ENCODE measurements at places on chromosomes 1 and 21. TPM values are rescaled to one million over a fixed set of nuclear protein-coding genes. Genes with fewer than 3 reads are reported as not detected.

DNA sequence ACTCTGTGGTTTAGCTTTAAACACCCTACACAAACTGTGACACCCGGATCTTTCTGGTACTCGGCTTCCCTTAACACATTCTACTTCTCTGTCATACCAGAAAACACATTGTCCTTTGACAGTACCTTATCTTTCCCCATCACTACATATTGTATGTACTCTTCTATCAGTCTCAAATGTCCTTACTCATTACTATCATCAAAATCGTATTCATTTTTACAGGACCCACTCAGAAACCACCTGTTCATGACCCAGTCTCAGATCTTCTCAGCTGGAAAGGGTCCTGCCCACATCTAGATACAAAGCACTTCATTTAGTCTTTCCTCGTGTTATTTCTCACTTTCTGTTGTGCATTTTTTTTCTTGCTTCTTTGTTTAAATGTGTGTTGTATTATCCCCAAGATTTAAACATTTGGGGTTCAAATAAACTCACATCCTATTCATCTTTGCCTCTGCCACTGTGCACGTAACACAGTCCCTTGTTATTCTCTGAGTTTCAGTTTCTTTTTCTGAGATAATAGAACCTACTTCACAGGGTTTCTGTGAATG lies 27.7 kb downstream of the CD34 start:
- DNase-seq = no peak

GRCh38 chr21:15063814-15064575 lies 805 bp downstream of the NRIP1 start:
- DNase-seq = peak; percentile 51

DNA sequence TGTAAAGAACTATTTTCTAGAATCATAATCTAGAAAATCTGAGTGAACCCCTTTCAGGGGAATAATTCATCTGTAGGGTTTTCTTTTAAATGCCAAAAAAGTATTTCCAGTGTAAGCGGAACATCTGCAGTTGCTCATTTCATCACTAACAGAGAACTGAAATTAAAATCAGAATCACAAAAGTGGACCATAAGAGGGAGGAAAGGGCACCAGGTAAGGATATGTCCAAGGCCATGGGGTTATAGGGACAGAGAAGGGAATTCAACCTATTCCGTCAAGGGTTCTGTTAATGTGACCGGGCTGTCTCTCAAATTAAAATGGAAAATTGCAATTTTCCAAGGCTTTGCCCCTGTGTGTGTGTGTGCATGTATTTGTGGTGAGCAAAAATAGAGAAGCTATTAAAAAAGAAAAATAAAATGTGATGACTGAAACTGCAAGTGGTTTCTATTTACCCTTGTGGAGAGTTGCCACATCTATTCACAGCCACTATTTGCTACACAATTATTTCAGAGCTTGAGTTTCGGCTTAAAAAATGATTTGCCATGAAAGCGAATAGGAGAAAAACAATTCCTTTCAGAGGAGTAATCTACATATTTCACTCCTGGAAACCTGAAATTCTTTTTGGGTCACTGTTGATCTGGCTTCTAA lies 53.1 kb downstream of the APP start:
- DNase-seq = no peak

DNA sequence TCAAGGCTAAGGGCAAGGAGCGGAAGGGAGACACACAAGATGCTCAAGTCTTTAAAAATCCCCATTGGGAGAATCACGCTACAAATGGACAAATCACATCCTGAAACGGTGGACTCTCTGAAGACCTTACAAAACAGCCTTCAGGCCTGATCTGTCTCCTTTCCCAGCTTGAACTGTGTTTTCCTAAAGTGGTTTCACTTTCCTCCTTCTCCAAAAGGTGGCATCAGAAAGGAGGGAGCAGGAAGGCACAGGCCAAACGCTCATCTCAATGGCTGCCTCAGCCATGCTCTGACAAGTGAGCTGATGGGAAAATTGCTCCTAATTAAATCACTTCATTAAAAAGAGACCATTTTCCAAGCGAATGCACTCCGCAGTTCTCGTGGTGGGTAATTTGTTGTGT lies 47.7 kb downstream of the UTP25 start:
- DNase-seq = peak; percentile 25

- DNase-seq = no peak
Measured at GRCh38 chr1:18907917-18908845, 5.8 kb upstream of the ALDH4A1 start.

- DNase-seq = no peak
Measured at GRCh38 chr1:59592924-59593323, 221.8 kb upstream of the HOOK1 start.

DNA sequence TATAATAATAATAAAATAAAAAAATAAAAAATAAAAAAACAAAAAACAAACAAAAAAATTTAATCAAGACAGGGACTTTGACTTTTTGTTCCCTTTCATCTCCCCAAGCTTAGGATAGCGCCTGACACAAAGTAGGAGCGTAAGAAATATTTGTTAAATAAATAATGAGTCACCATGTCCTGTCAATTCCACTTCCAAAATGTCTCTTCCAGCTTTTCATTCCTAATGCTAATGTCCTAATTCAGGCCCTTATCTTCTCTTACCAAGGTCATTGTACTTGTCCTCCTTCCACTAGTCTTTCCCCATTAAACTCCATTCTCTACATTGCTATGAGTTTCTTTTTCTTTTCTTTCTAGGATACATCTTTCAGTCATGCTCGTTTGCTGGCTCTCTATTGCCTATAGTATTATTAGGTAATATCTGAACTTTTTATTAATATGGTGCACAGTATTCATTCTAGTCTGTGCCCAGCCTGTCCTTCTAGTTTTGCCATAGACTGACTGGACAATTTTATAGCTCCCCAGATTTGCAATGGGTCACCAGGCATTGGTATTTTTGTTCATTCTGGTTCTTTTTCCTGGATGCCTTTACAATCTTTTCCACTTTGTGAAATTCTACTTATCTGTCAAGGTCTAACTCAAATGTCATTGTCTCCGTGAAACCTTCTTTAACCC lies 11.4 kb downstream of the NEXN start:
- no peak for DNase-seq

DNA sequence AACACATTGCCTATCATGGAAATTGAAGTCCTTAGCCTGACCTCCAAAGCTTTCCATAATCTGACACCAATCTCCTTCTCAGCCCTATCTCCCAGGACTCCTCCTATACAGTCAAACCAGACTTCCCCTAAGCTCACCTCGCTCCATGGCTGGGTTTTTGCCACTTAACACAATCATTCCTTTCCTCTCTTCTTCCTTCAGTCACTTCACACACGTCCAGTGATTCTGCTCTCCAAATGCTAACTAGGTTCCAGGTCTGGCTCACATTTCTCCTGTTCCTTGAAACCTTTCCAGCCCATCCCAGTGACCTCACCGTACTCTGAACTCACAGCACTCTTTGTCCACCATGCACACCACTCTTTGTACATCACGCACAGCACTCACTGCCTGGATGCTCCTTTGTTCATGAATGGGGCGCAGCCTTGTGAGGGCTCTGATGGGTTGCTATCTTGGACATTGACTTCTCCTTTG lies 98.4 kb downstream of the GLUL start:
- no peak for DNase-seq

DNA sequence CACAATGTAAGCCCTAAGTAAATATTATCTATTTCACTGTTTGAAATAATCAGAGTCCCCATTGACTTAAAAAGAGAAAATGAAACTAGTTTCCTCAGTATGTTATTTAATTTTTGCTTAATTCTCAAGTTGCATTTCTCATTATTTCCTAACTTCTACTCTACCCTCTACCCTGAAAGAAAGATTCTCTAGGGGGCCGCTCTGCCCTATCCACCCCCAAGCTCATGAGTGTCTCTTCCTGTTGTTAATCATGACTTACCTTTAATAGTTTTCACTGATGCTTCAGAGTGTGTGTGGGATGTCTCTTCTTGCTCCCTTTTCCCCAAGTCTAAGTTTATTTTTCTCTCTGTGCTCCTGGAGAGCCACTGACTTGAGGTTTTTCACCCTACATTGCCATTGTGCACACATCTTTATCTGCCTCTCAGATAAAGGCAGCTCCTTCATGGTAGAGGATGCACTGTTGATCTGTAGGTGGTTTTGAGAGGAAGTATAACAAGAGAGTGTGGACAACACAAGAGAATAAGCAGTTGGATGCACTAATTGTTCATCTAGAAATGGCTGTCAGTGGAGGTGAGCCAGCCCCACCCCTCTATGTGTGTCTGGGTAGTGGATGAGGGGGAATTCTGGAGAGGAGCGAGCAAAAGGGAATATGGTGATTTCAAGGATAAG lies 261.7 kb downstream of the CHRM3 start:
- DNase-seq = no peak

DNA sequence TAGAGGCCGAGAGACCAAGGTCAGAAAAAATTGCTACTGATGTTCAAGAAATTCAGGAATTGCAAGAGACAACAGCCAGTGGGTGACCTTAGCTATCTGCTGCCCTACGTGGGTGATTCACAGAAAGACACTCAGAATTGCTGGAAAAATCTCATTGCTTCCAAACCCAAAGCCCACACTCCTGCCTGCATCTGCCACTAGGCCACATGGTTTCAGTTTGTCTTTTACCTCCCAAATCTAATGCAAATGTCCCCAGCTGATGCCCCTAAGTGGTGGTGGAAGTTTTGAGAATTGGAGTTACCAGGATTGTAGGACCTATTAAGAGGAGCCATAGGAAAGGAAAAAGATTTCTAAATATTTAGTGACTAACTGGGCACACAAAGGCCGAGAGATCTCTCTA lies 341.5 kb upstream of the CHRM3 start:
- no peak for DNase-seq

DNA sequence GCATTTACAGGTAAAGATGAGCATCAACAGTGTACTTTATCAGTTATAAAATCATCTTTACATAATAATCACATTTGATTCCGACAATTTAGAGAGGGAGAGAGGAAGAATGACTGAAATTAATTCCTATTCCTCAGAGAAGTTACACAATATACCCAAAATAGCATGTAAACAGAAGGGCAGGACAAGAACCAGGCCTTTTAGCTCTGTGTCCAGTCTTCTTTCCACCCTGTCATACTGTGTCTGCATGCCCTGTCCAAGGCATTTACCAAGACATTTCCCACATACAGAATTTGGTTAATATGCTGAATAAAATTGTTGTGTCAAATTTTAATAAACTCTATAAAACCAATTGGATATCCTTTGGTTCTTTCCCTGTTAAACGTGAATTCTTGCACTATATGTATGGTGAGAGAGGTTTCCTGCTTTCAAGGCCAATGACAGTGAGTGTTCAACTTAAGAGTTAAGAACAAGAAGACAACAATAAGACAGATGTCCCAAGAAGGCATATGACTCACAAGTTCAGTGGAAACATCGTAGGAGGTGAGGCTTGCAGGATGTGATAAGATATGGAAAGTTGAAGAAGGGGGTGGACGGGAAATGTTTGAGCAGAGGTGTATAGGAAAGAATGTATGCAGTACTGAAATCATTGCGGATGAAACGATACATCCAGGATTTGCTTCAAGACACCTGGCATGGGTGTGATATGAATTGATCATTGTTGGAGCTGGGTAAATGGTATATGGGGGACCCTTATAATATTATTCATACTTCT lies 20.8 kb downstream of the LRRC8B start:
- no peak for DNase-seq

DNA sequence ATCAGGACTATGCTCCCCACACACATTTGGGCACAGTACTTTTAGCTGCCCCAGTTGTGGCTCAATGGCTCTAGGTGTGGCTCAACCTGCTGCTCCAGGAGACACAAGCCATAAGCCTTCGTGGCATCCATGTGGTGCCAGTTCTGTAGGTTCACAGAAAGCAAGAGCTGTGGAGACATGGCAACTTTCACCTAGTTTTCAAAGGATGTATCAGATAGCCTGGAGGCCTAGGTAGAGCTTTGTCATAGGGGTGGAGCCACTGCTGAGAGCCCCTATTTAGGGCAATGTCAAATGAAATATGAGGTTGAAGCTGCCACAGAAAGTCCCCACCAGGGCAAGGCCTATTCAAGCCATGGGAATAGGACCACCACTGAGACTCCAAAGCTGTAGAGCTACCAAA lies 210.5 kb downstream of the LMO4 start:
- DNase-seq = no peak

- peak; percentile 51 for DNase-seq
Measured at GRCh38 chr1:224183591-224184312, 712 bp downstream of the DEGS1 start.

DNA sequence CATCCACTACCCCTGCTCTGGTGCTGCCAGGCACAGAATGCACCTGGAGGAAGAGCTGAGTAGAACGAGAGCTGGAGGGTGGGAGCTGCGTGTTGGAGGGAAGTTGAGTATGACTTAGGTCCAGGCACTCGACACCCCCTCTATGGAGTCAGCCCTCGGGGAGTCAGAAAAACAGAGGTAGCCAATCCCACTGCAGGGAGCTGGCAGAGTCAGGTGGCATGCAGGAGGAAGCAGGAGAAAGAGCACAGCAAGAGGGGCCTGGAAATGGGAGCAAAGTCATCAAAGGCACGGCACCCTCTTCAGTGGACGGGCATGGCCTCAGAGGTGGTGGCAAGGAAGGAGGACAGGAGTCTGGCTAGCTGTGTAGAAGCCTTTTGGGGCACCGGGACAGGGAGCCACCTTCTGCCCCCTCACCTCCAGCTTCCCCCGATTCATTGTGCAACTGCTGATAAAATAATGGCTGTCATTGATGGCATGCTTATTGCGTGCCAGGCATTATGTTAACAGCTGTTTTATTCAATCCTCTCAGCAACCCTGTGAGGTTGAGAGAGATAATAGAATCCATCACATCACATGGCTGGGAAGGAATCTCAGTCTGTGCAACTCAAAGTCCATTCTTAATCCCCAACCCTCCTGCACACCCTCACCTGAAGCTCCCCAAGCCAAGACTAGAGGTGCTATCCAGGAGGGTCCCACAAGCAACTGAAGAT lies 42.0 kb downstream of the C1orf198 start:
- DNase-seq = no peak

DNA sequence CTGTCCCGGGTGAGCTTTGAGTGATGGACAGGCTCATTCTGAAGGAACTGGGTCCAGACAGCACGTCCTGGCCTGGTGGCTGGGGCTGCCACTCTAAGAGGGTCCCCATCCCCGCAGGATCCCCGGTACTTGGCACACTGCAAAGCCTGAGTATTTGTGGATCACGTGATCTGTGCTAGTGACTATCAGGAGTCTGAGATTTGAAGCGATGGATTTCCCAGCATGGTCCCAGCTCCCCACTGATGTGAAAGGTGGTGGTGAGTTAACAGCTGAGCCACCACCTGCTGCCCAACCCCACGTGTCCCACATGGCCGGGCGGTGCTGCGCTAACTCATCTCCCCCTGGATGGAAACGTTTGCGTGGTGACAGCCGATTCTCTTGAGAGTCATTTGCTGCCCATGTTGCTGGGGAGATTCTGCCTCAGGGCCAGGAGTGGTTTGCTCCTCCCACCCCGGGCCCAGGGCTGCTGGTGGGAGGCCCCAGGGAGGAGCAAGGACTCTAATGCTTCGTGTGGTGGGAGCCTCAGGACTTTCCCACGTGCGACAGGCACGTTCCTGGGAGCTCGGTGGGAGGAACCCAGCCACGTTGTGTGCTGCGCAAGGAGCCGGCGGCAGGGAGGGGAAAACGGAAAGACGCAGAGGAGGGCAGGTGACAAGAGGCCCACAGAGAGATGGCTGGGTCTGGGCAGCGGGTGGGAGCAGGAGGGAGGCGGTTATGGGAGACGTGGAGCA lies 15.1 kb downstream of the FAAP20 start:
- DNase-seq = no peak

Gene CD1E
- total RNA-seq = not detected

Gene PRXL2B
- total RNA-seq = 47.8 TPM

Gene RNU1-4
- total RNA-seq = 1,197 TPM

Gene ALDH9A1
- total RNA-seq = 51.6 TPM

Gene CLEC20A
- not detected for total RNA-seq

Gene F13B
- not detected for total RNA-seq

Gene FALEC
- 1.0 TPM for total RNA-seq

Gene BGLAP
- 2.6 TPM for total RNA-seq

Gene ATP1A2
- 25.6 TPM for total RNA-seq

Gene LCE1A
- not detected for total RNA-seq

Gene RGSL1
- total RNA-seq = not detected

Measured in WTC11 (cell line).